Natural killer cell (primary cell): ENCODE measurements at places on chromosomes 5 and 9. TPM values are rescaled to one million over a fixed set of nuclear protein-coding genes. Genes with fewer than 3 reads are reported as not detected.

PCDHB8 gene
- total RNA-seq: not detected

TNFSF15 gene
- total RNA-seq: not detected

DNA sequence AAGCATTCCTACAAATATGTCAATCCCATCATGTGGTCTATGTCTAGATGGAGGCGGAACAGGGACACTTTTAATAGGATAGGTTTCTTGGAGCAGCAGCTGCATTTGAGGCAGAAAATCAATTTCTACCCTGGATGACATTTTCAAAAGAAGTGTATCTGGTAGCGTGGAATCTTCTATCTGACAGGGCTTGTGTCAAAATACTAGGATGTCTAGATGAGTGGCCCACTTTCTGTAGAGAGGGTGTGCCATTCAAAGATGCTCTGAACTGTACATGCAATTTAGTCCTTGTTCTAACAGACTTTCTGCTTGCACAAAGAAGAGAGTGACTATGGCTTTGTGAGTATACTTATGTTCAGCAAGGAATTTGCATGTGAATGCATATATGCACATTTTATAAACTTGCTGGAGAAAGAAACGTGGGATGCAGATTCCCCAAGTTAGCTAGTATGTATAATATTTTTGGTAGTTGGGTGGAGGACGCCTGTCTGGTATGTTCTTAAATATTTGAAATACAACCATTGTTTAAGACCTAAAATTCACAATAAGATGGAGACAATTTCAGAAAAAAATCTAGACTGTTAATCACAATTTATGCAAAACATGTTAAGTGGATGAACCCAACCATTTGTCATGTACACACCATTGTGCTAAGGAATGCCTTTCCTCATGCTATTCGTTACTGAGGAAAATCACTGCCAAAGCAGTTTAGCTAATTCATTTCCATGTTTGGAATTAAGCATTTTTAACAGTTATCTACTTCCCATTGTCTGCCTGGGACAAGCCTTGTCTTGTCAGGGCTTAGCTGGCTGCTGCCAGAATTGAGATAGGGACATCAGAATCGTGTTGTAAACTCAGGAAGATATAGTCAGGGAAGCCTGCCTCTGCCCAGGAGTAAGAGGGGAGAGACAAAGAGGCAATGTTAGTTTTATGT lies 129.1 kb upstream of the MEF2C start:
- no peaks in the 10 kb centered on the region for H3K36me3 ChIP-seq
- no peaks in the 10 kb centered on the region for H3K27me3 ChIP-seq
- no peak for DNase-seq

- DNase-seq: no peak
- no peaks in the 10 kb centered on the region for H3K27me3 ChIP-seq
Observed at GRCh38 chr9:126935630-126936029, 21.0 kb downstream of the RALGPS1 start.

DNA sequence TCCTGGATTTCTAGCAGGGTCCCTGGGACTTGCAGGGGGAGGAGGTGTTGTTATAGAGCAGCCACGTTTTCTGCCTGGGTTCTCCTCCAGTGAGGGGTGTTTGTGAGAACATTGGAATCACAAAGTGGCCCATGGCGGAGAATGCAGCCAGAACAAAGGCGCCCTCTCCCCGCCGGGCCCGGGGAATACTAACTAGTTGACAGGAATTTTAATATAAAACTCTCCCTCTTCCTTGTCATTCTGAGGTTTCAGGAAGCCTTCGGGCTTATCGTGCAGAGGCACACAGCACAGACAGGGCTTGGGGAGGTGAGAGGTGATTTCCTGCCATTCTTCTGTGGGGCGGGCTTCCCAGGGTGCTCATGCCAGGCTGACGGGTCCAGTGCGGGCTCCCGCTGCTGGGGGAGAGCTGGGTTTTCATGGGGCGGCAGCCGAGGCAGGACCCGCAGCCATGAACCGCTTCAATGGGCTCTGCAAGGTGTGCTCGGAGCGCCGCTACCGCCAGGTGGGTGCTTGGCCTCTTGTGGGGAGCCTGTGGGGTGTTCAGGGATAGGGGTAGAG lies 37.7 kb downstream of the RGS3 start:
- H3K36me3 ChIP-seq: no peaks in the 10 kb centered on the region
- no peak overlapping the region for H3K4me3 ChIP-seq
- DNase-seq: no peak
- H3K4me1 ChIP-seq: peaks cover 21% of the 10 kb centered on the region
- no peaks in the 10 kb centered on the region for H3K27me3 ChIP-seq

DNA sequence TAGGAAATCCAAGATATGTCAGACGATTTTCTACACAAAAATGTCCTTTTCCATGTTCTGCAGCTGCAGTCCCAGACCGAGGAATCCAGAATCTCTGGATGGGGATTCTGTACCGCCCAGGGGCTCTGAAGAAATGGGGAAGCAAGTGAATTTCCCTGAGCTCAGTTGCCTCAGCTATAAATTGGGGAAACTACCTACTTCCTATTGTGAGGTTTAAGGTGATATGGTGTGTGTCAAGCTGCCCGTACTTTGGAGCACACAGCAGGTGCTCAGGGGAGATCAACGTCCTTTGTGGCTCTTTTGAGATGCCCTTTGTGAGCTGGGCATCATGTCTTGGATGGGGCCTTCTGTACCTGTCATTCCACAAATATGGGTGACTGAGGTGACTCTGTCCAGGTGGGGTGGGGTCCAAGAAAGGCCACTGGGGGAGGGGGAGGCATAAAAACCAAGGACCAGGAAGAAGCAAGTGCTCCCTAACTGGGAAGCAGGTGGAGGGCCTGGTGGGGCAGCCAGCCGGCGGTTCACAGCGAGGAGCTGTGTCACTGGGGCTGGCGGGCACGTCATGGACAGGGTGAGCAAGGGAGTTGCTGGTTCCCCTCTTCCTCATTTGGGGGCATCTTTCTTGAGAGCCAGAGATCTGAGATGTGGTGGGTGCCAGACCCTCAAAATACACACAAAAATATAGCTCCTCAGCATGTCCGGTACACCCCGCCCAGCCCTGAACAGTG lies 116.0 kb downstream of the CRB2 start:
- H3K4me1 ChIP-seq: no peaks in the 10 kb centered on the region
- H3K4me3 ChIP-seq: no peak overlapping the region
- no peaks in the 10 kb centered on the region for H3K36me3 ChIP-seq
- H3K27ac ChIP-seq: no peak overlapping the region

- no peaks in the 10 kb centered on the region for H3K36me3 ChIP-seq
- no peaks in the 10 kb centered on the region for H3K27me3 ChIP-seq
- DNase-seq: no peak
- H3K4me1 ChIP-seq: no peaks in the 10 kb centered on the region
- H3K4me3 ChIP-seq: no peak overlapping the region
Observed at GRCh38 chr5:84614906-84615305, 230.2 kb upstream of the EDIL3 start.

SLC30A5 gene
- total RNA-seq: 17.8 TPM

DNA sequence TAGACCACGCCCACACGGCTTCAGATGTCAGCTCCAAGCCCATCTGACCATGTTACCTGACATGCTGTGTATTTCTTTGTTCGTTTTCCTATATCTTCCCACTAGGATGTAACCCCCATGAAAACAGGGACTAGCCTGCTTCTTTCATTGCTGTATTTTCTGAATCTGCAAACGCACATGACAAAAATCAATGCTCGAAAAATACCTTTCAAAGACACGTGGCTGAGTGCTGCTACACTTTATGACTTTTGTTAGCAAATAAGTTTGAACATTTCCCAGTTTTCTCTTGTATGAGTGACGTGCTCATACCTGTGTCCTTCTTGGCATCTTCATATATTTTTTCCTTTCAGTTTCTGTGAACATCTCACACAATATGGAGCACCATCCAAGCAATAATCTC lies 181.3 kb upstream of the IRX1 start:
- no peak overlapping the region for H3K27ac ChIP-seq
- no peaks in the 10 kb centered on the region for H3K36me3 ChIP-seq
- no peaks in the 10 kb centered on the region for H3K4me1 ChIP-seq
- no peaks in the 10 kb centered on the region for H3K27me3 ChIP-seq
- H3K4me3 ChIP-seq: no peak overlapping the region
- no peak for DNase-seq

- peaks cover 16% of the 10 kb centered on the region for H3K4me1 ChIP-seq
- H3K36me3 ChIP-seq: no peaks in the 10 kb centered on the region
- DNase-seq: no peak
- no peak overlapping the region for H3K27ac ChIP-seq
- no peak overlapping the region for H3K4me3 ChIP-seq
Observed at GRCh38 chr5:173069671-173070070, 13.5 kb downstream of the CREBRF start.

DNA sequence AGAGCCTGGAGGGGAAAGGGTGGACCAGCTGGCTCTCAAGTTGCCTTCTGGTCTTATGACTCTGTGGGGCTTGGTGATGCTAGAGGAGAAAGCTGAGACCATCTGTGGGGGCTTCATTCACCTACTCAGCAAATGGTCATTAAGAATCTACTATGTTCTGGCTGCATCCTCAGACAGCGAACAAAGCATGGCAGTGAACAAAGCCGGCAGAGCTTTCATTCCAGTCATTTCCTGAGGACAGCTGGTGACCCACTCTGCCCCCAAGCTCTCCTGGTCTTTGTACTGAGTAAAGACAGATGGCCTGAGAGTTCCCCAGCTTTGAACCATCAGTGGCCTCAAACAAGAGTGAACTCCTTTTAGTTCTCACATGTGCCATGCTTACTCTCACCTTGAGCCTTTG lies 48.0 kb downstream of the FGF1 start:
- H3K27ac ChIP-seq: no peak overlapping the region
- DNase-seq: no peak
- H3K4me1 ChIP-seq: no peaks in the 10 kb centered on the region
- H3K36me3 ChIP-seq: no peaks in the 10 kb centered on the region
- no peak overlapping the region for H3K4me3 ChIP-seq

GRCh38 chr5:20611620-20612019 lies 623.6 kb upstream of the CDH18 start:
- DNase-seq: no peak
- H3K27ac ChIP-seq: no peak overlapping the region
- no peaks in the 10 kb centered on the region for H3K36me3 ChIP-seq
- H3K27me3 ChIP-seq: no peaks in the 10 kb centered on the region
- no peak overlapping the region for H3K4me3 ChIP-seq
- H3K4me1 ChIP-seq: no peaks in the 10 kb centered on the region

CEL gene
- total RNA-seq: 0.18 TPM

- H3K27ac ChIP-seq: no peak overlapping the region
- DNase-seq: no peak
- no peaks in the 10 kb centered on the region for H3K27me3 ChIP-seq
- H3K4me3 ChIP-seq: no peak overlapping the region
- no peaks in the 10 kb centered on the region for H3K36me3 ChIP-seq
Observed at GRCh38 chr9:108257382-108257781, 598.4 kb downstream of the ACTL7B start.

- no peaks in the 10 kb centered on the region for H3K36me3 ChIP-seq
- H3K27ac ChIP-seq: peak overlapping the region; percentile 40
- H3K27me3 ChIP-seq: no peaks in the 10 kb centered on the region
- H3K4me3 ChIP-seq: no peak overlapping the region
Observed at GRCh38 chr5:150763023-150763769, 4.4 kb upstream of the DCTN4 start.

GRCh38 chr5:66186108-66186507 lies 42.0 kb downstream of the SREK1 start:
- no peaks in the 10 kb centered on the region for H3K4me1 ChIP-seq
- H3K27me3 ChIP-seq: no peaks in the 10 kb centered on the region
- no peak overlapping the region for H3K27ac ChIP-seq
- DNase-seq: no peak
- H3K4me3 ChIP-seq: no peak overlapping the region

- H3K36me3 ChIP-seq: no peaks in the 10 kb centered on the region
- DNase-seq: peak; percentile 87
Observed at GRCh38 chr9:94065535-94065961, 18.7 kb upstream of the PTPDC1 start.

DNA sequence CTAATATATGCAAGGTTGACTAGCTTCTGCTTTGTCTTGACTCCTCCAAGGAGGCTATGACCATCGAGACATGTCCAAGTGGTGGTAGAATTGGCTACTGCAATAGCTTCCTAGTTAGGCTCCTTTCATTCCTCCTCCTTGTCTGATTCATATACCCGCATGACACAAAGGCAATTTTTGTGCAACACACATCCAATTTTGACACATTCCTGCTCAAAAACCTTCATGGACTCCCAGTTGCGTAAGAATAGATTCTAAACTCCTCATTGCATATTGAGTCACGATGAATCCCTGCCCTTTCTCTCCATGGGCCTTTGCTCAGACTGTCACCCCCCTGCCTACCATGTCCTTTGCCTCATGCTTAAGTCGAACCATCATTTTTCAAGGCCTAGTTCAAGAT lies 344.5 kb downstream of the ACTL7B start:
- H3K4me3 ChIP-seq: no peak overlapping the region
- no peaks in the 10 kb centered on the region for H3K27me3 ChIP-seq
- no peaks in the 10 kb centered on the region for H3K36me3 ChIP-seq

- H3K4me3 ChIP-seq: no peak overlapping the region
- no peaks in the 10 kb centered on the region for H3K36me3 ChIP-seq
- no peak overlapping the region for H3K27ac ChIP-seq
Observed at GRCh38 chr9:106111039-106111730, 416.8 kb downstream of the TMEM38B start.

PCDHB9 gene
- total RNA-seq: 0.15 TPM

MELK gene
- 1.6 TPM for total RNA-seq

SLC4A9 gene
- total RNA-seq: not detected

MAN1B1 gene
- total RNA-seq: 99.4 TPM

GRCh38 chr5:150235500-150235854 lies 45.6 kb downstream of the SLC6A7 start:
- no peaks in the 10 kb centered on the region for H3K27me3 ChIP-seq
- H3K4me3 ChIP-seq: no peak overlapping the region
- no peaks in the 10 kb centered on the region for H3K36me3 ChIP-seq
- no peak for DNase-seq
- H3K27ac ChIP-seq: no peak overlapping the region

- peak overlapping the region; percentile 70 for H3K4me3 ChIP-seq
- H3K27me3 ChIP-seq: no peaks in the 10 kb centered on the region
- peak overlapping the region; percentile 96 for H3K27ac ChIP-seq
- H3K4me1 ChIP-seq: peaks cover 22% of the 10 kb centered on the region
- peak; percentile 40 for DNase-seq
Observed at GRCh38 chr9:6759185-6759977, 1.6 kb downstream of the KDM4C start.

DNA sequence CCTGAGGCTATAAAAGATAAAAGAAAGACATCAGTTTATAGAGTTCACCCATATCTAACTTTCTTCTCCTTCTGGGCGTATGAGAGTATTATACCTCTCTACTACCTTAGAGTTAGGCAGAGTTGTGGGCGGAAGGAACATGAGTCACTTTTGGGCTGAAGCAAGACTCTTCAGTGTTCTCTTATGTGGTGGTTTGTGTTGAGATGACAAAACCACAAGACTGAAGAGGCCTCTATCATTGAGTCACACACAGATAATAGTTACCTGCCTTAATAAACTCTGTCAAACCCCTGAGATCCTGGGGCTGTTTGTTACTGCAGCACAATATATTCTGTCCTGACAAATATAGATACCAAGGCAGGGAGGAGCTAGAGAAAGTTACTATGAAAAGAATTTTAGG lies 184.2 kb downstream of the EFNA5 start:
- no peaks in the 10 kb centered on the region for H3K27me3 ChIP-seq
- H3K27ac ChIP-seq: peak overlapping the region; percentile 95
- peak; percentile 72 for DNase-seq
